ENCODE measurements at places on chromosomes 3 and 15.

GRCh38 chr15:45645026-45645980 lies 10.5 kb downstream of the SQOR start:
- no peak for DNase-seq

DNA sequence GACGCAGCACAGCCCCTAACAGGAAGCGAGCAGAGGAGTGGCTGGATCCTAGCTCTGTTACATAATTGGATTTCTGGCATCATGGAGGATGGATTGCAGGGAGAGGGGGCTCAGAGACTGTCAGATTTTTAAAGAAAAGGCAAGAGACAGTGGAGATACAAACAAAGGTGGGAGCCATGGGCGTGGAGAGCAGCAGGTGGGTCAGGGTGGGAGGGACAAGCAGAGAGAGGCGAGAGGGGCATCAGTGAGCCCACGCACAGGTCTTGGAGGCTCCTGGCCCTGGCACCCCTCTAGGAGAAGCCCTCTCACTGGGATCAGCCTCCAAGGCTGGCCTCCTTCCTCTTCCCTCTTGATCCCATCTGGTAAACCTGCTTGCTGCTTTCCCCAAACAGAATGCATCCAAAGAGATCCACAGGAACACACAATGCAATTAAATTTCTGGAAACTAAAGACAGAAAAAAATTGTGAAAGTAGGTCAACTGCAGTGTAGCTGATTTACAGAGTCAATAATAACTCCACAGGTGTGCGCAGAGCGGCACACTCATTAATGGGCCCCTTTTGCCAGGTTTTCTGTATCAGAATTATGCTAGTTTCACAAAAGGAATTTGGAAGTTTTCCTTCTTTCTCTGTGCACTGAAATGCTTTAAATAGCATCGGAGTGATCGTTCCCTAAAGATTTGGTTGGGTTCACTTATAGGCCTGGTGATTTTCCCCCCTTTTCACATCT lies 66.1 kb downstream of the LSM3 start:
- DNase-seq = no peak

- DNase-seq = no peak
Observed at GRCh38 chr3:39387411-39387975, 4.3 kb downstream of the SLC25A38 start.

GRCh38 chr3:69085168-69085832 lies 563 bp downstream of the ARL6IP5 start:
- DNase-seq = no peak

GRCh38 chr15:37876900-37877299 lies 57.5 kb upstream of the TMCO5A start:
- DNase-seq = no peak

DNA sequence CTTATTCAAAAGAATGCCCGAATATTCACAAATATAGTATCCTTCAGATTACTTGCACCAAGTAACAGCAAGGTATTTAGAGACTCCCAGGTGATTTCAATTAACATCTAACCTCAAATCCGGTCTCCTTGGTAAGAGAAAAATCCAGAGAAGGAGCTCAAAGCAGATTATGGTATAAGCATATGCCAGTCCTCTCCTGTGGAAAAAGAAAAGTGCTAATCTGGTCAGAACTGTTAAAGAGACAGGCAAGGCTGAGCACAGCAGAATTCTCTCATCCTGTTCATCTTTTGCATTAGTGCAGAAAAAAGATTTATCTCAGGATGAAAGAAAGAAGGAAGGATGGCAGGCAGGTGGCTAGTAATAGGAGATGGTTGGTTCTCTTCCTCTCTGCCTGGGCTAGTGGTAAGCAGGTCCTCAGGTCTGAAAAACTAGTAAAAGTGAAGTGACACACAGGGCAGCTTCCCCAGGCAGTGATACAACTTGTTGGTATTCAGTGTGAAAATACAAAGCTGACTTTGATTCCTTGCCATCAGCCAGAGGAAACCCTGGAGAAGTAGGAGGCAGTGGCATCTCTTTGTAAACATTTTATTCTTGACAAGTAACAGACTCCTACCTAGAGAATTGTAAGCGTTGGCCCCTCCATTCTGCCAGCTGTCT lies 14.2 kb downstream of the ATXN7 start:
- no peak for DNase-seq
